NCI-H69 (cell line): ENCODE measurements at places on chromosomes 2 and 18.
A peak's percentile ranks its signal among the peaks of the same experiment; 100 is the strongest.

DNA sequence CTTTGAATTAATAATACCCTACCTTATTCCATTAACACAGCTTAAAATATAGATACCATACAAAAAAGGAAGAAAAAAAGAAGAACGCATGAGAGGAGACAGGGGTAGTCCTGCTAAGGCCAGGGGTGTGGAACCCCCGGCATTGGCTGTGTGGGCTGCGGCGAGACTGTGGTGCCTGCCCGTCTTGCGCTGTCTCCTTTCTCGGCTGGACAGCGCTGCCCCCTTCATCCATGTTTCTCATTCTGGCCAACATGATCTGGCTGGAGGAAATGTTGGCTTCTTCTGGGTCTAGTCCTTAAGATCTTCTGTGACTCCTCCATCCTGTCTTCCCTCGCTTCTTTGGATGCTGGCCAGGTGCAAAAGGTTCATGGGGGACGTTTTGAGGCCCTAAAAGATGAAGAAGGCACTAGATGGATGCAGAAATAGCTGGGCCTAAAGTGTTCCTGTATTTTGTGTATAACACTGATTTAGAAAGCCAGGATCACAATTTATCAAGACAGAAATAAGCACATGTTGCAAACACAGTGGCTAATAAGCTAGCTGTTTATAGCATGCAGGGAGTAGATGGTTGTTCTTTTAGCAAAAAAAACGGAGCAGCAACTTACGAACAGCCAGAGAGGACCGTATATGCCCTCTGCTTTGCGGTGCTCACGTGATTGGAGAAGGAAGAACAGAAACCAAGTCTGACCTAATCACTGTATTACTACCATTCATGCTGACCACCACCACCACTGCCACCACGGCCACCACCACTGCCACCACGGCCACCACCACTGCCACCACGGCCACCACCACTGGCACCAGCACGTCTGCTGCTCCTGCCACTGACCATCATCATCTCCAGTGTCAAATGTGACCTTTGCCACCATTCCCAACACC lies 71.7 kb upstream of the ASB18 start:
- DNase-seq: no peak

DNA sequence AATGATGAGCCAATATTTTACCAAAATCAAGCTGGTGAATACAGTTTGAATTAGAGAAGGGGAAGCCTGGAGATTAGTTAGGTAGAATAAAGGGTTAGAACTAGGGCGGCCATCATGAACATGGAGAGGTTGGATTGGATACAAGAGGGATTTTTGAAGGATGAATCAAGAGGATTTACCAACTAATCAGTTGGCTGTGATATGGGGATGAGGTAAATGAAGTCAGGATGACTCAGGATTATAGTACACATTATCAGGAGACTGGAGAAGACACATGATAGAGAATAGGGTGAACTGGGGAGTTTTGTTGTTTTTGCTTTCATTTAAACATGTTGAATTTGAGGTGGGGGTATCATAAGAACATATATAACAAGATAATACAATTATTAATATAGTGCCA lies 73.8 kb upstream of the PROKR1 start:
- DNase-seq: no peak

- DNase-seq: no peak
Observed at GRCh38 chr2:129024796-129025195, 706.1 kb upstream of the HS6ST1 start.

DNA sequence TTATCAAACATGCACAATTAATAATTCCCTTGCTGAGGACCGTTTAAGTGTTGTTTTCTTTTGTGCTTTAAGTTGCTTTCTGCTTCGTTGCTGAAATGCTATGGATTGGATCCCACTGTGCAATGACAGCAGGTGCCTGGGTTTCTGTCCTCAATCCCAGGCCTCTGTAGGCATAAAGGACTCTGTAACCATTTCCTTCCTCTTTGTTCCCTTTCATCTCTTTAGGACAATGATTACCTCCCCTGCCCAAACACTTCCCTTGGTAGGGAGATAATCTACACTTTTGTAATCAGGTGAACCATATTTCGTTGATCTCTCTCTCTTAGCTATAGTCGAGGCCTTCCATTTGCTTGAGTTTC lies 58.6 kb upstream of the LYPD6B start:
- peak; percentile 6 for DNase-seq

- DNase-seq: peak; percentile 64
Observed at GRCh38 chr2:207768866-207769596, 675 bp downstream of the FZD5 start.

DNA sequence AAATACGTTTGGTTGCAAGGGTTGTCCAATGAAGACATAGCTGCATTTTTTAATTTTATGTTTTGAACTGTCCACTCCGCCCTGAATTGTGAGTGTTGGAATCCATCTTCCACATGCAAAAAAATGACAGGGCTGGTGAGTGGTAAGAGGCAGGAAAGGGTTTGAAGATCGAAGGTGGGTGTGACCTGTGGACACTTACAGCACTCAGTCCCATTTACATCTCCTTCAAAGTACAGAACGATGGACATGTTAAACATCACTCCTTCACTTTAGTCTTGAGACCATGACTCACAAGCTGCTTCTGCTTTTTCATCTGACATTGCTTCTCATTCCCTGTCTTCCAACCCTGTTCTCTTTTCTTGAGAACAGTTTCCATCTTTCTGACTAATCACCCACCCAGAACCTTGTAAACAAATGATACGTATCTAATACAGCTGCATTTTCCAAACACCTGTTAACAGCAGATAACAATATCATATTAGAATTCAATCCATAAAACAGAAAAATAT lies 179.3 kb downstream of the ZNF516 start:
- DNase-seq: no peak

DNA sequence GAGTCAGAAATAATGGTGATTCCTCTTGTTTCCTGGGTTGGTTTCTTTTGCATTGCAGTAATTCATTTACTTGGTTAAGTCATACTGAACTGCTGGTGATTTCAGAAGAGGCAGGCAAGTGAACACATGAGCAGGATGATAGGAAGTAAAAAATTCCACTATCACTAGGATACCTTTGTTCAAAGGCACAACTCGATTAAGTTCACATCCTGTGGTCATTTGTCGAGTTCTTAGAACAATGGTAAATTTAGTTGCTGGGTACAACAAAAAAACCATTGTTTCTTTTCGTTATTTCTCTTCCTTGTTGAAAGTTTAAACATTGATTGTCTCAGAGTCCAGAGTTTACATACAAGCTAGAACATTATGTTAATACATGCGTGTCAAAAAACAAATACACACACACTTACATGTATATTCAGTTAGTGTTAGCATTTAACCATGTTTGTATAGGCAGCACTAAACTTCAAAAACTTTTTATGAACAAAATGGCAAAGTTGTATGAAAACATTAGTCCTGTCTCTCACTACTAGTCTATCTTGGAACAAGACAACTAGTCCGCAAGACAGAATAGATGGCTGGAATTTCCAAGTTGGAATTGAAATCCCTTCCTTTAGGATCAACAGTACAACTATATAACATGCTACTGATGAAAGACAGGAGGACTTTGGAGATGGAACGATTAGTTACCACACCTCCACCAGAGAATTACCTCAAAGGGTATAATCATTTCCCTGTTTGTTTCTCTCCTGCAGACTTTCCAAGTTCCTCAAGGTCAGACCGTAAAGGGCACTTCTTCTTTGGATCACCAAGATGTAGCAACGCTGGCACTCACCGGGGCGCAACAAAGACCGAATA lies 26.2 kb downstream of the STK39 start:
- peak; percentile 87 for DNase-seq

DNA sequence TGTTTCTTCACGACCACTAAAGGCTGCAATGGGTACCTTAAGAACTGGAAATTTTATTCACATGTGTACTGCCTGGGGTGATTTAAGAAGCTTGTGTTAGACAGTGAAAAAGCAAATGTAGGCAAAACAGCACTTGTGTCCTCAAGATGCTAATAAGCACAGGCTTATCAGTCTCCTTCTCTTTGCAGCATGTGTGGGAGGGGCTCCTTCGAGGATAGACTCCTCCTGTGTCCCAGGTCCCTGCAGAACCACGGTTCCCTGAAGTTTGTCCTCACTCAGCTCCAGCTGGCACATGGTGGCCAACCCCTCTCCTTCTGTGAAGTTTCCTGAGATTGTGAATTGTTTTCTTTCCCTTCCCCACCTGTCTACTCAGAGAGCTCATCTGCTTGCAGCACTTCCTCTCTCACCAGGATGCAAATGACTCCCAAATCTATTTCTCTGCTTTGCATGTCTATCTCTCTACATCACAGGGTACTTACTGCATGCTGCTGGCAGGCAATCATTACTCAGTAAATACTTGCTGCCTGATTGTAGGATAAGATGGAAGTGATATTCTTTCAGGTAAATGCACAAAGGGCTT lies 589.6 kb upstream of the KLHL29 start:
- DNase-seq: no peak

GRCh38 chr18:12308386-12309100 lies 502 bp downstream of the TUBB6 start:
- peak; percentile 65 for DNase-seq

- DNase-seq: no peak
Observed at GRCh38 chr2:61367177-61367576, 103.7 kb downstream of the USP34 start.

DNA sequence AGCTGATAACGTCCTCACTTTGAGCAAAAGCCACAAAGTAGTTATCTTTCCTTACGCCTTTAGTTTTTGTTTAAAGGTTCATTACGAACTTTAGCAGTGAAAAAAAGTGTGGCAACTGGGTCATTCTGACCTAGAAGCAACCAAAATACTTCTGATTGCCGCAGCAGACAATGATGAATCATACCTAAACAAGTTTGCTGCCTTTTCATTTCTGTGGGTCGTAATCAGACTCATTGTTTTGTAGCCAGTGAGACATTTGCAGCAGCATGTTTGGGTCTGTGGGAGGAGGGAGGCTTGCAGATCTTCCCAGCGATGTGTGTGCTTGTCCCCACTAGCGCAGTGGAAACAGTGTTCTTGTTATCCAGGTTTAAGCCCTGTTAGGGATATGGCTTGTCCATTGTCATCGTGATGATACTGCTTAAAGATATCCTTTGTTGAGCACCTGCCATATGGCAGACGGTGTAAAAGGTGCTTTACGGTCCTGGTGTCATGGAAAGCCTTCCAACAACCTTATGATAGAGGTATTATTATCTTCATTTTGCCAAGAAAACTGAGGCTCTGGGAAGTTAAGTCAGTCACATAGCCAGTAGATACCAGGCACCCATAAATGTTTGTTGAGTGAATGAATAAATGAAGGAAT lies 1.3 kb upstream of the GREB1 start:
- DNase-seq: peak; percentile 62

- DNase-seq: no peak
Observed at GRCh38 chr18:10877987-10878386, 271.4 kb downstream of the PIEZO2 start.

DNA sequence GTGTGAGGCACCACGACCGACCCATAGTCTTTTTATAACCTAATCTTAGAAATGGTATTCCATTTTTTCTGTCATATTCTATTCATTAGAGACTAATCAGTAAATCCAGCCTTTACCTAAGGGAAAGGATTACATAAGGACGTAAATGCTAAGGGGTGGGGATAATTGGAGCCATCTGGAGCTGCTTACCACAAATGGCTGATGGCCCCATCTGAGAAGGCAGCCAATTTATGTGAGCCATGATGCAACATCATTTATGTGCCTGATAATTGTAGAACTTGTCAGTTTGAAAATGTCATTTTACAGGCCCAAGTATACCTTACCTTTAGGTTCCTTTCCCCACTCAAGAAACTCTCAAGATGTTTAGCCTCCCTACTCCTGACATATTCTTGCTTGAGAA lies 44.0 kb downstream of the ARHGEF33 start:
- DNase-seq: peak; percentile 58

- DNase-seq: no peak
Observed at GRCh38 chr2:12110074-12110473, 363.6 kb downstream of the LPIN1 start.

DNA sequence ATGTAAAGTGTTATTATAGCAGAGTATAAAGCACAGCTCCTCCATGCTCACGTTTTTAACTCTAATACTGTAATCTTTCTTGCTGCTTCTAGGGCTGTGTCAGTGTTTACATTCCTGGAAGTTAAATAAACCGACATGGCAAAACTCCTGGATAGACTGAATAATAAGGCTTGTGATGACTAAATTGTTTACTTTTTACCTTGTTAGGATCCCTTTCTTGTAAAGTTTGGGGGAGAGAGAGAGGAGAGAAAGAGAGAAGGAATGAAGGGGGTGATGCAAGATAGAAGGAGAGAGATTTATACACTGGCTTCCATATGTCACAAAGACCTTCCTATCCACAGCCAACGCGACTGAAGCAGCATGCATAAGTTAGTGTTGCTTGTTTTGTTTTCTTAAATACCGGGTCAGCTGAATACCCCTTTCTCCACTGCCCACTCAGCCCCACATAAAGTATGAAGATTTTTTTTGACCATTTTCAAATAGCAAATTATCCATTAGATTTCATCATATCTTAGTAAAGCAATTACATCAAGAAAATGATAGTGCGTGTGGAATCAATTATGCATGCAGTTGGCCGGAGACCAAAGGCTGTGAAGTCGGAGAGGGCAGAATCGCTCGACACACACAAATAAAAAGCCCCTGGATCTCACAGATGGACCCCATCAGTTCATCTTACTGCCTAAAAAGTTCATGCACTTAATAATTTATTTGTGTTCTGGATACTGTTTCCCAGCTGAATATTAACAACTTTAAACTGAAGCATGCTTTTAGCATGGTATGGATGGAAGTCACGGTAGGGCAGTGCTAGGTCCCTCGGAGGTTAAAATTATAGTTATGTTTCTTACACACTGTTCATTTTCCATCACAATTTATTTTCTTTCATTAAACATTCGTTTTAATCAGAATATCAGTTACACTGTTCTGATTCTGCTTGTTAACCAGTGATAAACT lies 20.1 kb downstream of the BCL11A start:
- DNase-seq: peak; percentile 56

DNA sequence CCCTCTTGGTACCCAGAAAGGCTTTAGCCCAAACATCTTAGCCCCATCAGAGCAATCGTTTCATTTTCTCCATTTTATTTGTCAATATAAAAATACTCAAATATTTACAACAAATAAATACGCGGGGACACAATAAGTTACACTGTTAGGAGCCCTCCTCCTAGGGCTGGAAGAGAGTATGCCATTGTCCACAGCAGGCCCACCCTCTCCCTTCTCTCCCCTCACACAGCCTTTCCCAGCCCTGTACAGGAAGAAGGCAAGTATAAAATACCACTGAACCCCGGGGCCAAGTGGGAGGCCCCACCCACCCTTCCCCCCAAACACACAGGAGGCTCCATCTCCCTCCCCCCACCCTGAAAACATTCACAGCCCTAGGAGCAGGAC lies 1.9 kb upstream of the ANKRD39 start:
- no peak for DNase-seq

- no peak for DNase-seq
Observed at GRCh38 chr2:210768329-210768910, 212.0 kb downstream of the CPS1 start.

DNA sequence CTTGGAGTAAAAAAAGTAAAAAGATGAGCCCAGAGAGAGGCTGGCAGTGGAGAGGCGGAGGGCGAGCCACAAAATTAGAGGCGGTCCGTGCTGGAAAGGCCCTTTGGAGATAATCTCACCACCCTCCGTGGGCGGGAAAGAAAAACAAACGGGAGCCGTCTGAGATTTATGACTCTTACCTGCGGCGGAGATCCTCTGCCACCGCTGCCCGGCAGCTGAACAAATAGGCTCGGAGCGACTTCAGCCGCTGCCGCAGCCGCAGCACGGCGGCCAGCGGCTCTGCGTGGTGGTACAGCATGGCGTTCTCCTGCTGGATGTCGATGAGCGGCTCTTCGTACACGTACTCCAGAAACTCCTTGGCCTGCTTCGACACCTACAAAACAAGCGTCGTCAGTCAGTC lies 94.6 kb downstream of the PLEKHM3 start:
- peak; percentile 95 for DNase-seq
